ENCODE measurements at places on chromosomes 3 and 15. TPM values are rescaled to one million over a fixed set of nuclear protein-coding genes. Genes with fewer than 3 reads are reported as not detected.

Gene ERC2
- not detected for polyA plus RNA-seq

Gene NDN
- polyA plus RNA-seq = 69.2 TPM

Gene CCDC39
- polyA plus RNA-seq = 0.09 TPM

Gene REC114
- not detected for polyA plus RNA-seq

Gene GOLGA6L9
- 2.2 TPM for polyA plus RNA-seq

Gene ITIH1
- 0.58 TPM for polyA plus RNA-seq

Gene SMARCC1
- 10.7 TPM for polyA plus RNA-seq

Gene BNIP2
- 58.2 TPM for polyA plus RNA-seq

Measured in small intestine (tissue), 16 donors.